Activated CD8-positive, alpha-beta memory T cell treated with anti-CD3 and anti-CD28 coated beads for 1 hour (primary cell): ENCODE measurements at places on chromosomes 7 and 10.

DNA sequence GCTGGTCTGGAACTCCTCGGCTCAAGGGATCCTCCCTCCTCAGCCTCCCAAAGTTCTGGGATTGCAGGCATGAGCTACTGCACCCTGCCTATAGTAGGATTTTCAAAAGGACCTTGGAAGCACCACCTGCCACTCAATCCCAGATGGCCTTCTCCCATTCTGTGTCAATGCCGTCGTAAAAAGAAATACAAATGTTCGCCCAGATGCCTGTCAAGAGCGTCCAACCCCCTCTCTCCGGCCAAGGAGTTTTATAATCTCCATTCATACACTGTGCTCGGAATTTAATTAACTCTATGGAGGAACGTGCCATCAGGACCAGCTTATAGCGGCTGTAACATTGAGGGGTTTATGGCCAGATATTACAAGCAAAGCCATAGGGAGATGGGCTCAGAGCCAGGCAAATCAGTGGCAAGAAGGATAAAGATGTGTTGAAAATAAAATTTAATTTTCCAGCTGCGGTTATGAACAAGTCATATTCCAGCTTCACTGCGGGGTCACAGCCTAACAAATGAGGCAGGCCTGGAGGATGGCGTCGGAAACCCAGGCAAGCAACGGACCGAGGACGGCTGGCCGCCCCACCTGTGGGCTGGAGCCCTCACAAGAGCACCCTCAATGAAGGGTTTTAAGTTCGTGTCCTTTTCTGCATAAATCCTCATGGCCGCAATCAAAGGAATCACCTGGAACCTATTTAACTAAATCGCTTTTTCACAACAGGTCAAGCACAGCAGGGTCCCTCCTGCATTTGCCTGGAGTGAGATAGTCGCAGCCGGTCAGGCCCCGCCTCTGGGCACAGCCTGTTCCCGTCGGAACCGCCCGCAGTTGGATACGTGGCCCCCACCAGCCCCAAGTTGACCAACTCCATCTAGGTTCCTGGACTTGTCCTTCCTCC, 374.5 kb upstream of the FOXK1 start:
- DNase-seq = no peak

DNA sequence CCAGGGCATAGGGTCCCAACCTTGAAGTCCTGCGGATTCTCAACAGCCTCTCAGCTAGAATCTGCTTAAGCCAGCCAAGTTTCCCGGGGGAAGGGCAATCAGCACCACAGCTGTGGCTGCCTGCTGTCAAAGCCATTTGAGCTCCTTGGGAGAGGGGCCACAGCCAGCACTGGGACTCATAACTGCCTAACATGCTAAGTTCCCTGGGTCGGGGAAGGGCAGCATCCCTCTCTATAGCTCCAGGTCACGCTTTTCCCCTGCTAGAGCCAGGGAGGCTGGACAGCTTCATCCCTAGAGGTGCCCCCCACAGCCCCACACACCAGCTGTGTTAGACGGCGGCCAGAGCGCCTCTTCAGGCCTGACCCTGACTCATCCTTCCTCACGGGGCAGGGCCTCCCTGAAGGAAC, 49.6 kb upstream of the PDE1C start:
- DNase-seq = no peak

GRCh38 chr10:73771722-73772280, 10.0 kb upstream of the CHCHD1 start:
- peak; percentile 38 for DNase-seq

DNA sequence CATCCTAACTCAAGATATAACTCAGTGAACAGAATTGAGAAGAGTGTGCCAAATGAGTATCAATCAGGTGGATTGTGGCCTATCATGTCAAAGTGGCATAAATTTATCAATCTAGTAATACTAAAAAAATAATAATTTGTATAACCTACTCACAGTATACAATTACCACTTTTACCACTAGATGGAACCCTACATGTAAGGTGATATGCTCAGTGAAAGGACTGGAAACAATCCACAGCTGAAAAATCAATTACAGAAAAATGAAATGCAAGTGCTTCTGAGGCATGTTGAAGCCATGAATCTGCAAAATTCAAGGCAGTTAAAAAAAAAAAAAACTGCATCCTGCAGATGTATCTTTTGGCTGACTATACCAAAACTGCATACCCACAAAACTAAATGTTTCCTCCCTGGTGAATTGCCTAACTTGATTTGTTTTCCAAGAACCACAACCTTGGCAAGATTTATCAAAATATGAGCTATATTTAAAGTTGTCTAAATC, 13.9 kb downstream of the ARHGAP19 start:
- no peak for DNase-seq

GRCh38 chr7:725223-726005, 1.1 kb upstream of the DNAAF5 start:
- DNase-seq = no peak

DNA sequence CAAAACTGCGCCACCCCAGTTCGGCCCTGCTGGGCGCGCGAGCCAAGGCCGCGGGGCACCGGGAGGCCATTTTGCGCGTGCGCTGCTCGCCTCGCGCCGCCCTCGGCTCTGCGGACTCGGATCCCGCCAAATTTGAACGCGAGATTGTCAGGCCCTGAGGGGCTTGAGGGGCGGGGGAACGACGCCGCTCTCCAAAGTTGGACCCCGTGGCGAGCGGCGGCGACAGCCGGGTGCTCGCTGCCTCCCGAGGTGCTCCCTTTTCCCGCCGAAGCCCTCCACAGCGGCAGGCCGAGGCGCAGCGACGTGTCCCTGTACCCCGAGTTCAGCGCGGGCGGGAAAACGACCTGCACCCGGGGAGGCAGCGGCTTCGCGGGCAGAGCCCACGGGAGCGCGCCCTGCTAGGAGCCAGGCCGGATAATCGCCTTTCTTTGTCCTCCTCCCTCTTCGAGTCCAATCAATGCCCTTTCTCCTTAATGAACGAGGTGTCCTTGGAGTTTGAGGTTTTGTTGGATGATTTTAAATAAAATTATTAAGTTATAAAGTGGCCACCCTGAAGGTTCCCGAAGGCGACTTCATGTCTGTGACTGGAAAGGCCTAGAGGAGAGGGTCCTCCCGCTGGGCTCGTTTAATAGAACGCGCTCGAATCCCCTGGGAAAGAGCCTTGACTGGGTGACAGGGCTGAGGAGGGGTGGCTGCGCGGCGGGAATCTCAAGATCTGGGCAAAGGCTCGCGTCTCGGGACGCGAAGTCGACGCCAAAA, 10.7 kb upstream of the SPAG6 start:
- DNase-seq = no peak

DNA sequence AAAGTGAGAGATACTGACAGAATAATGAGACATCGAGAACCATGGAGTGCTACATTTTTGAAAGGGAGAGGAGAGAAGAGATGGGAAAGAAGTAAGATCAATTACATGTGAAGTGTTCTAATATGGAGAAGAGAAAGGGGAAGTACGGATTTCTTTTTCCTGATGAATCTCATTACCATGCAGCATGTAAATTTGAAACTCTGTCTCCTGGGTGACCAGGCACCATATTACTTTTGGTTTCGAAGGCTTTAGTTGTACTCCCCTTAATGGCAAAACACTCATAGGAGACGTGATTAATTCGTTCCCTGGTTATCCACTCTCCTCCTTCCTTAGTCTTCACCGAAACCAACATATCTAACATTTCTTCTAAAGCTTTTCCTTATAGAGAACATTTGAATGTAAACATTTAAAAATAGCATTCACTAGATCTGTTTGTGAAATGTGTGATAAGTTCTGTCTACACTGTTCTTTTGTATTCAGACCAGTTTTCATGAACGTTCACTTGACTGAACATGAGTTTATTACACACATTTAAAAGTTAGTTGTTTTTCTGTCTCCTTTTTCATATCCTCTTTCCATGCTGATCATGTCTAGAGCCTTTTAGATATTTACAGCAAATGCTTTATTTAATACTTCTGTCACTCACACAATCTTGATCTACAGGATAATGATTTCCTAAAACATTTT, 80.2 kb upstream of the MSRB2 start:
- no peak for DNase-seq

DNA sequence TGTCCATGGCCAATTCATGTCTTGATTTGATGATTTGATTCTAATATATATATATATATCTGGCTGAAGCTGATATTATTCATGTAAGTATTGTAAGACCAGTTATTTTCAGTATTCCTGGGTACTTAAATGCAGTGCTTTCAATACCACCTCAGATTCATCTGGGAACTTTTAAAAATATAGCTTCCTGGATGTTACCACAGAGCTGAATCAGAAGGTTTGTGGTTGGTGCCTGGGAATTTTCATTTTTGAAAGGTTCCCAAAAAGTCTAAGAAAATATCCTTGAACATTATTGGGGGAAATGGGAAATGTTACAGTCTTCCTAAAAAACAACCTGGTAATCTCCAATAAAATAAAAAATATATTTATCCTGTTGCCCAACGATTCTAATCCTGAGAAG, 10.7 kb upstream of the PPP3CB start:
- DNase-seq = no peak

DNA sequence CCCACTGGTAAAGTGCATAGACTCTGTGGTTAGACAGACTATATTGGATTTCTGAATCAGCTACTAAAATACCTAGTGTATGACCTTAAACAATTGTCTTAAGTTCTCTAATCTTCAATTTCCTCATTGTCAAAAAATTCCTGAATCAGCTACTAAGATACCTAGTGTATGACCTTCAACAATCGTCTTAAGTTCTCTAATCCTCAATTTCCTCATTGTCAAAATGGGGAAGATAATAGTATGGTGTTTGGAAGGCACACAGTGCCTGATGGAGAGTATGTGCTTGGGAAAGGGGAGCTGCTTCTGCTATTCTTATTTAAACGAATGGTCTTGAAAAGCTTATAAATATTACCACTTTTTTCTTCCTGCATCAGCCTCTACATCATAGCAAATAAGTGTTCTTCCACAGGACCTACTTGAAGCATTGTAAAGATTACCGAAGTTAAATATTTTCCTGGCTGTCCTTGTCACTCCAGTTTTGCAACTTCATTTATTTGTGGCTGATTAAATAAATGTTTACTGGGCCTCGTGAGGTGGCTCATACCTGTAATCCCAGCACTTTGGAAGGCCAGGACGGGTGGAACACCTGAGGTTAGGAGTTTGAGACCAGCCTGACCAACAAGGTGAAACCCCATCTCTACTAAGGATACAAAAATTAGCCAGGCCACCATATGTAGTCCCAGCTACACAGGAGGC, 64.4 kb upstream of the ITGA8 start:
- DNase-seq = no peak

DNA sequence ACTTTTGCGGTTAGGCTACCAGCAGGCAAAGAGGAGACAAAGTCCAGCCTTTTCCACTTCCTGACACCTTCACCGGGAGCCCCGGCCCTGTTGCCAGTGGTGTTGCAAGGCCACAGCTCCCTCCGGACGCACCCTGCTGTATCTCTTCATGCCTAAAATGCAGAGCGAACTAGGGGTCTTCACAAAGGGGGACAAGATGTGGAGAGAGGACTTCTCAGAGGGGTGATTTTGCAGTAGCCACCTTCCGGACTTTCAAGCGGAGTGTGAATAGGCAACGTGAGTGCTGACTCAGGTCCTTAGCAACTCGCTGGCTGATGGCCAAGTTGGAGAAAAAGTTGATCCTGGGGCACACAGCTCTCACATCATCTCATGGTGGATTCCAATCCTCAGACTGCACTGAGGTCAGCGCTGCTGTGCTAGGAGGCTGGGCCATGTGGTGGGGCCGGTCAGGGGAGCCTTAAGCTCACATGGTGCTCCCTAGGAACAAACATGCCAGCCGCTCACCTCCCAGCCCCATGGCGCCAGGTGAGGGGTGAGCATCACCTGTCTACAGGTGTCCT, 166.3 kb downstream of the LCOR start:
- DNase-seq = no peak

DNA sequence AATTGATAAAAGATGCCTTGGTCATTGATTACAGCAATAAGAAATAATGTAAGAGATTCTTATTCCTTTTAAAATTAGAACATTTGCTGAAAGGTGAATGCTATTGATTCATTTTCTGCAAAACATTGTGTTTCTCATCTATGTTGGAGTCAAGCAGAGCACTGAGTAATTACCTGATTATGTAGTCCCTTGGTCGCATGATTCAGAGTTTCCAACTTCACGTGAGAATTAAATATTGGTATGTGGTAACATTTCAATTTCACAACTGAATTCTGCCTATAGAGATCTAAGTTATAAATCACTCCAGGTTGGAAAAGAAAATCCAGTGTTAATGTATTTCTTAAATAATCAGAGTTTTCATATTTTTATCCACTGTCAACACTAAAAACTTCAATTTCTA, 701.4 kb downstream of the PHTF2 start:
- no peak for DNase-seq
